ENCODE measurements at places on chromosomes 5 and 9.

GRCh38 chr9:88076286-88077070, 61.8 kb downstream of the SPATA31C2 start:
- peak; percentile 83 for DNase-seq
- no peaks in the 10 kb centered on the region for H3K36me3 ChIP-seq
- peak overlapping the region; percentile 80 for H3K4me3 ChIP-seq
- peaks cover 7% of the 10 kb centered on the region for H3K27me3 ChIP-seq

DNA sequence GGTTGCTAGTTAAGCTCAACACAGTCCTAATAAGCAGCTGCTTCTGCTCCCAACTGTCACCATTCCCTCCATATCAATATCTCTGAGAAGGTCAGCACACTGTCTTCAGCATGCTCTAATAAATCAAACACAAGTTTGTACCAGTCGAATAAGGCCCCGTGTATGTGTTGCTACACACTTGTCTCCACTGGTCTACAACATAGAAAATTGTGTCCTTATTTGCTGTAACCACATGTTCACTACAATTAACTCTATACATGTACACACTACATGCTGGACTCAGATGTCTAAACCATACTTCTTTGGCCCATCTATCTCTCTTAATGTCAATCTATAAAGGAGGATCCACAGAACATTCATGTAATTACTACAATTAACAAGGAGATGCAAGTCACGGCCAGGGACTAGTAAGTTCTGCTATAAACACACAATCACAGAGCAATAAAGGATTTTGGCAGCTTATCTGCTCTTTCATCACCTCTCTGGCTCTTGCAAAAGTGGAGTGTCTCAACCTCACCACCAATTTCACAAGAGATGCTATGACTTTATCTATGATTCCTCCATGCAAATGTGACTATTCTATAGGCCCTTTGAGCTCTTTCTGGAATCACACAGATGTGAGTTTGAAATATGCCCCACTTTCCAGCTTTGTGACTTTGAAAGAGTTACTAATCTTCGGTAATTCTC, 143.9 kb downstream of the SEMA5A start:
- H3K36me3 ChIP-seq: no peaks in the 10 kb centered on the region
- no peaks in the 10 kb centered on the region for H3K27me3 ChIP-seq
- DNase-seq: peak; percentile 64
- no peaks in the 10 kb centered on the region for H3K4me1 ChIP-seq
- no peak overlapping the region for H3K27ac ChIP-seq

DNA sequence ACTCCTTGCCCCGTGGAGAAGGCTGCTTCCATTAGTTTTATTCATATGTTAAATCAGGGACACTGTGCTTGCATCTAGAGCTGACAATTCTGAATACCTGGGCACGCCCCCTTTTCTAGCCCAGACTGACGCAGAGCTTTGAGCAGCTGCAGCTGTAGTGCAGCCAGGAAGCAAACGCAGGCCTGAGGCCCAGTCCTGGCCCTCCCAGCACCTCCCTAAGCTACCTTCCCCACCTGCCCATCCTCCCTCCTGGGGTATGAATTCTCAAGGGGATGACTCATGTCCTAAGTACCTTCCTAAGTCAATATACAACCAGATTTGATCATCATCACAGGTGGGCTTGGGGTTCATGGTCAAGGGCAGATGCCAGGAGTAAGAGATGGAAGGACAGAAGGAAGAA, 3.5 kb downstream of the PHF19 start:
- DNase-seq: no peak
- H3K27ac ChIP-seq: no peak overlapping the region
- H3K4me3 ChIP-seq: no peak overlapping the region
- H3K4me1 ChIP-seq: peaks cover 3% of the 10 kb centered on the region

- peaks cover 9% of the 10 kb centered on the region for H3K27me3 ChIP-seq
- no peak overlapping the region for H3K27ac ChIP-seq
- no peaks in the 10 kb centered on the region for H3K36me3 ChIP-seq
- H3K4me3 ChIP-seq: no peak overlapping the region
These were observed 97.5 kb downstream of the PIP5K1B start for GRCh38 chr9:68802525-68803015.

- peaks cover 6% of the 10 kb centered on the region for H3K27me3 ChIP-seq
- peak; percentile 26 for DNase-seq
- no peak overlapping the region for H3K4me3 ChIP-seq
These were observed 52.5 kb upstream of the GGTA1 start for GRCh38 chr9:121551985-121552753.

DNA sequence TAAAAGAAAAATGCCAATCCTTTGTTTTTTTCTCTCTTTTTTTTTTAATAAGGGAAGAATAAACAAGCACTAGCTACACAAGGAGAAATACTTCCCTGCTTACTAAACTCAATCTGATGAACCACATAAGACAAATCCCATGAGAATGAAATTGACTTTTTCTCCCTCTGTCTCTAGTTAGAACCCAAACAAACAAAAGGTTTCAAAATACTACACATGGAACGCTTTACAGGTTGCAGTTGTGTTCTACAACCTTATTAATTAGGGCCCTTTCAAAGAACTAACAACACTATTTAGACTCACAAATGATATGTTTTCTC, 124.5 kb downstream of the PDE4D start:
- no peaks in the 10 kb centered on the region for H3K36me3 ChIP-seq
- H3K4me3 ChIP-seq: peak overlapping the region; percentile 77
- peak; percentile 38 for DNase-seq
- H3K27me3 ChIP-seq: peaks cover 15% of the 10 kb centered on the region
- no peak overlapping the region for H3K27ac ChIP-seq
- peaks cover 8% of the 10 kb centered on the region for H3K4me1 ChIP-seq

DNA sequence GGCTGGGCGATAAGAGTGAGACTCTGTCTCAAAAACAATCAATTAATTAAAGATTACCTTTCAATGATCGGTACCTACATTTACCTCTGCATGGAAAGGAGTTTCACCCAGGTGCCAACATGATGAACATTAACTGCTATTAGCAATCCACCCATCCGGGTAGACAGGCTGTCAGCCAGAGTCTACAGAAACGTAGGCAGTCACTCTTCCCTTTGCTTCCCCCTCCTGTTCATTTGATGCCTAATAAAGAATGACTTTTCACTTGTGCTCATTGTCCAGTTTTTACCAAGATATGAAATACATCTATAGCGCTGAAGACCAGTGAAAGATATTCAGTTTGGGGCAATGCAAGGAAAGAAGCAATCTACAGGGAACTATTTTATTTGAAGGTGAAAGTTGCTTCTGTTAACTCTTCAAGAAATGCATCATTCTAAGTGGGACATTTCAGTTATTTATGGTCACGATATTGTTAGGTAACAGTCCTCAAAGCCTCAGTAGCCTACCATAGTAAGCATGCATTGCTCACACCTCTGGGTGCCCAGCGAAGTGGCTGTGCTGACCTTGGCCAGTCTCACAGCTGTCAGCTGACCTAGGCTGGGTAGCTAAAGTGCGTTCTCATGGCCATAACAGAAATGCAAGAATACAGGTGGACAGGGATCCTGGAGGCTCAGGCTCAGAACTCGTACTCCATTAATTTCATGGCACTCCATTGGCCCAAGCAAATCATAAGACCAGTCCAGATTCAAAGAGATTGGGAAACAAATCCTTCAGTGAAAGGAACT, 87.2 kb upstream of the DMRT1 start:
- H3K27ac ChIP-seq: no peak overlapping the region
- no peaks in the 10 kb centered on the region for H3K36me3 ChIP-seq
- no peaks in the 10 kb centered on the region for H3K27me3 ChIP-seq
- H3K4me1 ChIP-seq: peaks cover 35% of the 10 kb centered on the region
- H3K4me3 ChIP-seq: no peak overlapping the region
- no peak for DNase-seq

Data from GM23248 (cell line).